ENCODE measurements at places on chromosomes 16 and 17.
A peak's percentile ranks its signal among the peaks of the same experiment; 100 is the strongest.

DNA sequence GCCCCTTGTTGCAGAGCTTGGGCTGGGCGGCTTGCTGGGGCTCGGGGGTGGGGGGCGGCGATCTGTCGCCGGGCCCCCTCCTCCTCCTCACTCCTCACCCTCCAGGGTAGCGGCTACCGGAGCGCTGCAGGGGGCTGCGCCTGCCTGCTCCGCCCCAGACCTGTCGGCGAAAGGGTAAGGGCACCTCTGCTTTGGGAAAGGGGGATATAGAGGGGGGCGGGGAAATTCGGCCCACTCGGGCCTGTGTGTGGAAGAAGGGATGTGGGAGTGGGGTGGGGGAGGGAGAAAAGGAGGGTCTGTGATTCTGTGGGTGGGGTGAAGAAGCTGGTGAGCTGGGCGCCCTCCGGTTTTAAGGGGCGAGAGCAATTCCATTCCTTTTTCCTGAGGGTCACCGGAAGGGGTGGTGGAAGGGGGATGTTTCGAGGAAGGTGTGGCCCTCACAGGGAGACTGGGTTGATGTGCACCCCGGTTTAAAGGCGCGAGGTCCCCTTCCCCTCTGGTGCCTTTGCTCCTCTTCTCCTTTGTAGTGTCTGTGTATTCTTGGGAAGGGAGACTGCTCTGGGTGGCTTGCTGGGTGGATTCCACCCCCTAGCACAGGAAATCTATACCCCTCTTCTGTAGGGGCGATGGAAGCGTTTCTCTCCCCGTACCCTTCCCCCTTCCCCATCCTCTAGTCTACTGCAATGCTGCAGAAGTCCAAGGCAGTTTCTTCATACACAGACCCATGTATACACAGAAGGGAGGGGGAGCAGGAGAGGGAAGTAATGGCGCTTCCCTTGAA is 878 bp downstream of the TAOK1 start:
- peak; percentile 79 for DNase-seq

DNA sequence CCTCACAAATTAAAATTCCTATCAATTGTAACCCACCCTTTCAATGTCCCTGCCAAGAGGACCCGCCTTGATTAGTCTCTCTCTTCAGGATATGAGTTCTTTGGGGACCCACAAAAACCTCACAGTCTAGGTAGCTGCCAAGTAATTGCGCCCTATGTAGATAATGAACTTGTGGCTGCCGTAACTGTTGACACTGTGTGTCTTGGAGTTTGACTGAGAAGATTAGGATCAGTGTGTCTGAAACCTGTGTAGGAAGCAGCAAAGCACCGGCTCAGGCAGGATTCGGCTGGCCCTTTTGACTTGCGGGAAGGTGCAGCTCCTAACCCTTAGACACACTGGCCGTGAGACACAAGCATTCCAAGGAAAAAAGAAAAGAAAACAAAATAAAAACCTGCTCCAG is 17.8 kb upstream of the SLC6A4 start:
- DNase-seq: no peak

DNA sequence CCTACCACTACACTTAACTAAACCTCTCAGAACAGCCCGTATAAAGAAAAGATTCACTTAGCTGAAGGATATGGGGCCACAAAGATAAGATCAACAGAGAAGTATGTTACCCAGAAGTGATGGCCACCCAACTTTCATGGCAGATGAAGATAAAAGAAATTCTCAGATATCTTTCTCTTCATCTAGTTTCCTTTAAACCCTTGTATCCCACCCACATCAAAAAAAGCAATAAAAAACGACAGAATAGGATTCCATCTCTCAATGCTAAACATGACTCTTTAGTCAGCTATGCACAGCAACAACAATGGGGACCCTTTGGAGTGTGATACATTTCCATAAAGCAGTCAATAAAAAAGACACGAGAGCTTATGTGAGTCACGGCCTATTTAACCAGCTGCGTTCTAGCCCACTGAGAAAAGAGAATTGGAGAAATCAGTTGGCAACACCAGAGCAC is 86.6 kb downstream of the SNX11 start:
- DNase-seq: no peak

GRCh38 chr16:66206363-66206762 is 160.1 kb upstream of the CDH5 start:
- DNase-seq: no peak

- peak; percentile 38 for DNase-seq
Observed at GRCh38 chr17:66625311-66625767, 209.6 kb upstream of the CACNG5 start.

- no peak for DNase-seq
Observed at GRCh38 chr17:64626827-64627226, 35.3 kb downstream of the SMURF2 start.

GRCh38 chr16:85072947-85073346 is 39.3 kb downstream of the CIBAR2 start:
- no peak for DNase-seq

DNA sequence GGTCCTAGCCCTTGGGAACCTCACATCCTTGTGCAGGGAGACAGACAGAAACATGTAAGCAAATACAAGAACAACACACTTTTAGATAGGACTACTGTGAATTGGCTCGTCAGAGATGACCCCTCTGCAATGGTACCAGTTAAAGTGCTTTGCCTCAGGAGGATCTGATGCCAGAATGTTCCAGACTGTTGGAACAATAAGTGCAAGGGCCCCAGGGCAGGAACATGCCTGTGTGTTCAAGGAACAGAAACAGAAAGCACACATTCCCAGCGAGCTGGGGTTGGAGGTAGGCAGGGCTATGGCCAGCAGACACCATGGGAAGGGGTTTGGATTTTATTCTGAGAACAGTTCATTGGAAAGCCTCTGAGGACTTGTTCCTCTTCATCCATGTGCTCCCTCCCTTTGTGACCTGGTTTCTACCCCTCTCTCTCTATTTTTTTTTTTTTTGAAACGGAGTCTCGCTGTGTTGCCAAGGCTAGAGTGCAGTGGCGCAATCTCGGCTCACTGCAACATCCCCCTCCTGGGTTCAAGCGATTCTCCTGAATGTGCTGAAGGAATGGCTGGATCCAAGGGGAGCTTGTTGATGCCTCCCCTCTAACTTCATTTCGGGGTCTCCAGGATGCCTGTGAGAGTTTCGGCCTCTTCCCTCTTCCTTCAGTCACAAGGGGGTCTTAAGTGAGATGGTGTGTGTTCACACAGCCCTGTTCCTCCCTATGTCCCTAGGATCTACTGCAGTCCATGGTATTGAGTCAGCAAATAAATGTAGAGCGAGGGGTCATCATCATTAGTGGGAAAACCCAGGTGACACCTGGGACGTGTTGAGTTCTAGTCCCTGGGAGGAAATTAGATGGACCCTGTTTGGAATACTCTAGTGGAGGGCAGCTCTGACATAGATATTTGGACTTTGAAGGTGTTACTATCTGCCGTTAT is 6.4 kb downstream of the STAT5A start:
- no peak for DNase-seq

GRCh38 chr16:59259074-59259949 is 525.2 kb upstream of the GOT2 start:
- no peak for DNase-seq

GRCh38 chr16:88793251-88793954 is 8.4 kb upstream of the PIEZO1 start:
- no peak for DNase-seq

GRCh38 chr16:50868577-50868976 is 126.7 kb downstream of the CYLD start:
- no peak for DNase-seq

- no peak for DNase-seq
Observed at GRCh38 chr16:66103211-66103610, 263.3 kb upstream of the CDH5 start.

DNA sequence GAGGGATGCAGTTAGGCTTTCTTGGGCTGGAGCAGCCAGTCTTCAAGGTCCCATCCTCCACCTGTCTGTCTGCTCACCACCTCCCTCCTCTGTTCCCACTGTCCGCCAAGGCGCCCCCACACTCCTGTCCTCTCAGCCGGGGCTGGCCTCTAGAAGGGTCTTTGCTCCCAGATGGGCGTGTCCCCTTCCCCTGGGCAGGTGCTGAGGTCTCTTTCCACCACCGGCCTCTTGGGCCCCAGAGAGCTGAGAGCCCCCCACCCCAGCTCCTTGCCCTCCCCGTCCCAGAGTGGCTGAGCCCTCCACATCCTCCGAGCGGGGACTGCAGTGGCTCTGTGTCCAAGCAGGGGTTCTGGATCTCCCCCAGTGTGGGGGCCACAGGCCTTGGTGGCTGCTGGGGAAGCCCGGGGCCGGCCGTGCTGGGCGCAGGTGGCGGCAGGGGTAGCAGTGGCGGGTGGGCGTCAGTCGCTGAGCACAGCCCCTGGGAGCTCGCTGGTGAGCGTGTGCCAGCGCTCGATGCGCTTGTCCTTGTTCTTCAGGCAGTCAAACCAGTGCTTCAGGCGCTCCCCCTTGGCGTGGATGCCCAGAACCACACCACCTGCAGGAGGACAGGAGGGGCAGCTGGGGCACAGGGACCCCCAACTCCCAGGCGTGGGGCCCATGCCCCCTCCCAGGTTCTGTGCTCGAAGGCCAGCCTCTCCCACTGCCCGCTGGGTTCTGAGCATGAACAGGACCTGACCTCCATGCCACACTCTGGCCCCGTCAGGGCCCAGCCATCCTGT is 9.8 kb downstream of the SCGB1C2 start:
- no peak for DNase-seq

DNA sequence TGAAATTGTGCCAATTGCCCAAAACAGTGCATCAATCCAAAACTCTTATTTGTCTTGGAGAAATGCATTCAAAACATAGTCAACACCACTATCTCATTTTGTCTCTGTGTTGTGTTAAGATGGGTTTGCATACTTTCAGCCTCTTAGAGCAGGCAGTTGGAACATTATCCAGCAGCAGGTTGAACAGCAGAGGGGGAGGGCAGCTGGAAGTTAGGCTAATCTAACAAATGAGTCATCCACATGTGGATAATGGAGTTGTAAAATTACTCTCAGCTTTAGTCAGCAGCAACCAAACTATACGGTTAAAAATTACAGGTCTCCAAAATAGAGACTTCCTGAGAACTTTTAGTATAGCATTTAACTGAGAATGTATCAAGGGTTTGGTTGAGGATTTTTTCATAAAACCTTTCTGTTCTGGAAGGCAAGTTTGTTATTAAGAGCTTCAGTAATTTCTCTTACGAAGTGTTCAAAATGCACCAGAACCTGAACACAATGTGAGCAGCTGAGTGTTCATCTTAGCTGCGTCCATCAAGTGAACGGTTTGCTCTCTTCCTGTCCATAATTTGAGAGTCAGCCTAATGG is 46.3 kb downstream of the PRKCA start:
- peak; percentile 56 for DNase-seq

DNA sequence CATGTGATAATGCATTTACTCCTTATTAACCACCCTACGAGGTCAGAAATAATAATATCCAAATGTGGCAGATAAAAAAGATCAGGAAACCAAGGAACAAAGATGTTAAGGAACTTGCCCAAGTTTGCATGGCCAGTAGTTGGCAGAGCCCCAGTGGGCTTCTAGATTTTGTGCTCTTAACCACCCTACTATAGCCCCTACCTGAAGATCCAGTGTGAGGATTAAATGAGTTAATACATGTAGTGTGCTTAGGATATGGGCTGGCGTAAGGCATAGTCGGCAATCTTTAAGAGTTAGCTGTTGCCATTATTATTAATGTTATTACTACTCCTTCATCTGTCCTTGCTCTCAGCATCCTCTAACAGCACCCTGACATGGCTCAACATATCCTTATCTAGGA is 153.4 kb downstream of the SDK2 start:
- DNase-seq: no peak
